ENCODE measurements at places on chromosomes 6 and 20. TPM values are rescaled to one million over a fixed set of nuclear protein-coding genes. Genes with fewer than 3 reads are reported as not detected.

GRCh38 chr6:30979141-30979540, 4.4 kb upstream of the MUC21 start:
- no peak for DNase-seq

DNA sequence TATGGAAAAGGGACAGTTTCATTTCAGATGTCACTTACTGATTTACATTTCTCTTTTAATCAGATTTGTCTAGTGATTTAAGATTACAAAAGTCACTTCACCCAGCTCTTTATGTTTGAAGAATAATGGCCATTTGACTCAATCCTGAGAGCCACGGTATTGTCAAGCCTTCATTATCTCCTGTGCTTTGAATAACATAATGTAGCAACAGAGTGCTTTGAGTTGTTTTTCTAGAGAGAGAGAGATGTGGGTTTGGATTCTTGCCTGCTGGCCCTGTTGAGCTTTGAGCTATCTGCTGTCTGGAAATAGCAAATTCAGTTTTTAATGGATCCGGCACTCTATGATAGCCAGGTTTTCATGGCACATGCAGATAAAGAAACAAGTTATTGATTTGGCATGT, 478.4 kb upstream of the SOX4 start:
- no peak for DNase-seq

- no peak for DNase-seq
Observed at GRCh38 chr6:77025736-77026223, 437.5 kb downstream of the HTR1B start.

- DNase-seq: no peak
Observed at GRCh38 chr6:65537600-65537999, 169.4 kb downstream of the EYS start.

DNA sequence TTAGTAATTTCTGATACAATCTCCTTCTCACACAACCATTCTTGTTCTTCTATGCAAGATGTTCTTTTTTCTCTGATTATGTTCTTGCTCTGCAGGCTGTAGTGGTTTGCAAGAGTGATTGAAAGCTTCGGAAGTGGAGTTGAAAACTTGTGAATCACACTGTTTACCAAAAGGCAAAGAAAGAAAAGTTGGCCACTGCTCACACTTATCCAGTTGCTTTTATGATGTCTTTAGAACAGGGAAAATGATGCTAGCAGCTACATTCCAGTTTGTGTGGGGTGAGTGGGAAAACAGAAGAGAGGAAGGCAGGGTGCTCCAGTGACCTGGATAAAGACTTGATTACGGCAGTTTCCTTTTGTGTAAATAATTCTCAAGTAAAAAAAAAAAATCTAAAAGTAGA, 583.3 kb downstream of the TENT5A start:
- DNase-seq: no peak

- DNase-seq: no peak
Observed at GRCh38 chr20:59933296-59933848, at the start of gene SYCP2. TSS of gene SYCP2 (minus strand) at chr20:59933637. CDS start at chr20:59922413, 11,224 bp downstream.

DNA sequence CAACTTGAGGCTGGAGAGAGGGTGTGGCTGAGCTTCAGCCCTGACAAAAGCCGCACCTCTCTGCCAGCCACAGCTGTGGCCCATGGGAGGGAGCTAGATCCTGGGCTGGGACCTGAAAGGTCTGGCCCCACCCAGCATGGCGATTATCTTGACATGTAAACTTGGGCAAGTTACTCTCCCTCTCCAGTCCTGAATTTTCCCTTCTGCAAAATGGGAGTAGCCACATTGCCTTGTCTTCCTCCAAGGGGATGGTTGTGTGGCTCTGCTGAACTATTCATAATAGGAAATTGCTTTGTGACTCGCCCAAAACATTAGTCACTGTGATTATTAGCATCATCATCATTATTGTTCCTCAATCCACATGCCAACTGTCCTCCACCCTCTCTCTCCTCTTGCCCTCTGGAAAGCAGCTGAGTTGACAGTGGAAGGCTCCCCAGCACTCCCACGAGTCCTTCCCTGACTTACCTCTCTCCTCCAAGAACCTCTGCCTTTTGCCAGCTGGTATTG, 23.0 kb upstream of the RBPJL start:
- no peak for DNase-seq

- no peak for DNase-seq
Observed at GRCh38 chr20:3082955-3083952, 1.3 kb downstream of the AVP start.

DNA sequence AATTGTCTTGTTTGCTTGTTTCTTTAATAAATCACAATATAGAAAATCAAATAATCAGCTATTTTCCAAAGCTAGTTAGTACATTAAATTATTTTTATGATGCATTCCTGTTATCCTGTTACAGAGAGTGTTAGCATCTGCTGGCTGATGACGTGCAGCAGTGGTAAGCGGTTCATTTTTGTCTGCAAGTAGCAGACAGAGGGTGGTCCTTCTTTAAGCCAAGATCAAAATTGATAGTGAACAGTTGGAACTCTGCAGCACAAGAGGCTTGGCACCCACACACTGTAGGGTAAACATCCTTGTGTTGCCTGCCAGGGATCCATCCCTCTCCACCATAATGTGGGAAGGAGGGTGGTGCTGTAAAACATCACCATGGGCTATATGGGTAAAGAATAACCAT, 158.3 kb downstream of the FRK start:
- no peak for DNase-seq

DNA sequence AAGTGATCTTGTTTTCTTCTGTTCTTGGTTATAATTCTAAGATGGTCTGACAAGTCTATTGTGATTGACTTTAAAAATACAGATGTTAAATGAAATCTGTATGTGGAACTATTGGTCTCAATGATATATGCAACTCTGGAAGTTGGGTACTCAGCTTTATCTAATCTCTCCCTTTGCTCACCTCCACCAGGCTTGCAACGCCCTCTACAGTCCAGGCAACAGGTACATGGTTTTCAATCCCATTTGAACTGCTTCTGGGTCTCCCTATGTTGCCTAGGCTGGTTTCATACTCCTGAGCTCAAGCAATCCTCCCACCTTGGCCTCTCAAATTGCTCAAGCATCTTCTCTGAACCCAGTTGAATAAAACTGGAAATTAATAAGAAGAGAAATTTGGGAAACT, 25.6 kb upstream of the HLA-DQB1 start:
- no peak for DNase-seq

- DNase-seq: no peak
Observed at GRCh38 chr6:12148841-12149240, 136.7 kb downstream of the HIVEP1 start.

- no peak for DNase-seq
Observed at GRCh38 chr6:15090145-15090579, 155.7 kb upstream of the JARID2 start.

DNA sequence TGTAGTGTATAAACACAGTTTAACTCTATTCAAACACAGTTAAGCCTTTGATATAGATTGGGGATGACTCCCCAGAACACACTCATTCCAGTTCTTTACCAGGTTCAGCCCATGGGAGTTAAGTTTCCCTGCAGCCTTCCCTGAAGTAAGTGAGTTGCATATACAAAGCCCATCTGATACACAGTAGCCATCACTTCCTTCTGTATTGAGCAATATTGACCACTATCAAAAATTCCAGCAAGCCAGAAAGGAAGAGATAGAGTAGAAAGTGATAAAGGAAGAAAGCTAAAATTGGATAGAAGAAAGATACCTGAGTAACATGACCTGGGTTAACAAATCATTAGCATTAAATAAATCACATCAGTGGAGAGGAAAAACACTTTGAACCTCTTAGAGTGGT, 34.6 kb downstream of the DEFB114 start:
- DNase-seq: no peak

GRCh38 chr6:89184344-89184743, 32.8 kb downstream of the GABRR1 start:
- DNase-seq: no peak

GRCh38 chr20:57504411-57504810, 20.5 kb downstream of the CTCFL start:
- DNase-seq: no peak

ANKRD6 gene
- total RNA-seq: 7.1 TPM

GOPC gene
- total RNA-seq: 15.3 TPM

ESR1 gene
- 6.3 TPM for total RNA-seq

EEF1A2 gene
- total RNA-seq: 1.2 TPM

SLC2A10 gene
- total RNA-seq: 13.1 TPM

IP6K3 gene
- total RNA-seq: 0.13 TPM
